Liver (tissue), 10 donors: ENCODE measurements at places on chromosomes 7 and 10.

GRCh38 chr10:64113375-64113774 is 592.2 kb downstream of the REEP3 start:
- no peak for DNase-seq

GRCh38 chr10:18684953-18685352 is 25.7 kb downstream of the ARL5B start:
- DNase-seq = no peak

GRCh38 chr7:22566176-22566575 is 66.2 kb upstream of the STEAP1B start:
- no peak for DNase-seq

GRCh38 chr7:36986511-36986933 is 262.2 kb upstream of the AOAH start:
- DNase-seq = no peak

DNA sequence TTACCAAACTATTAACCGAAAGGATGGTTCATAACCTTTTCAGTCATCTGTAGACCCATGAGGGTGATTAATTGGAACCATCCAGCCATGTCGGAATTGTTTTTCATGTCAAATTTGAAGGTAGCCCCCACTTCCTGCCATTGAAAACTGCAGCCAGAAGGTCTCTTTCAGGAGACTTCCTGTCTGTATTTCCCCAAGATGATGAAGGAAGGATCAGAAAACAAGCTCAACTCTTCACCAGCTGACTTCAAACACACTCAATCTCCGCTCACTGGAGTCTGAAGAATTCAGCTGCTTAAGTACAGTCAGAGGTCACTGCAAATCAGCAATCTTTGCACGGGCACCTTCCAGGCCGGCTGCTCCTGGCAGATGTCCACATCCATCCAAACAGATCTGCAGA is 291.7 kb upstream of the NPVF start:
- DNase-seq = no peak

DNA sequence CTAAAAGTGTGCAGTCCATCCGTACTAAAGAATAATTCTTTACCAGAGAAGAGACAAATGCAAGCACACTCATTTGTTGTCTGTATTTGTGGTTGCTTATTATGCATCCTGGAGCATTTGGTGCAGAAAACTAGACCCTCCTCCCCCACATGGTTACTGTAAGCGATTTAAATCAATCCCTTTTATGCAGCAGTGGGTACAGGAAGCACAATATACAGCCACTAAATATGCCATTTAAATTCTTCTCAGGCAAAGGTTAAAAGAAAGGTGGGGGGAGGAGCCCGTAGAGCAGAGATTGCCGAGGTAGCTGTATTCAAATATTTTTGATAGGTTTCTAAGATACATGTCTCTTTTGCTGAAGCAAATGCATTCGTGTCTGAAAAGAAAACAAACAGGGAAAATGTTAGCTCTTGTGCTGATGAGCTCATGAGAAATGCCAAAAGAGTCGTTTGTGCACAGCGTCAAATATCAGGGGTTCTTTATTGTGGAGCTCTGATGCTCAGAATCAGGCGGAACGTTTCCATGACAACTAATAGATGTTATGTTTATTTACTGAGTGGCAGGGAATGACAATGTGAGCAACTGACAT is 131.3 kb upstream of the NPVF start:
- DNase-seq = no peak
